Stimulated activated CD8-positive, alpha-beta memory T cell treated with anti-CD3 and anti-CD28 coated beads, Interleukin-15, amount 100 ng/mL, for 24 hours (primary cell): ENCODE measurements at places on chromosomes 7 and 10.
A peak's percentile ranks its signal among the peaks of the same experiment; 100 is the strongest.

DNA sequence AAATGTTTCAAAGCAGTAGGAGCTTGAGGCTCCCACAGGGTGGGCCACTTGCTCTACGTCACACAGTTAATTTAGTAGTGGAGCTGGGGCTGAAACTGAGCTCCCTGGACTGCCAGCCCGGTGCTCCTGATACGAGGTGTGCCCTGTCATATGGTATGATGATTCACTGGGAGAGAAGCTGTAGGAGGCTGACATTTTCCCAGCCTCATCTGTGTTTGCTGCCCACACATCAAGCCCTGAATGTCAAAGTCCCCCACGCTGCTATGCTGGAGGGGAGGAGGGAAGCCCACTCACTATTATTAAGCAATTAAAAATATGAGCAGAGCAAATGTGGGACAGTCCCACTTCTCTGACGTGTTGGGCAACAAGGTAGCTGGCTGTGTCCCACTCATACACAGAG lies 81.2 kb upstream of the SORCS3 start:
- no peak for DNase-seq

GRCh38 chr10:128123846-128124245 lies 2.4 kb downstream of the MKI67 start:
- no peak for DNase-seq

DNA sequence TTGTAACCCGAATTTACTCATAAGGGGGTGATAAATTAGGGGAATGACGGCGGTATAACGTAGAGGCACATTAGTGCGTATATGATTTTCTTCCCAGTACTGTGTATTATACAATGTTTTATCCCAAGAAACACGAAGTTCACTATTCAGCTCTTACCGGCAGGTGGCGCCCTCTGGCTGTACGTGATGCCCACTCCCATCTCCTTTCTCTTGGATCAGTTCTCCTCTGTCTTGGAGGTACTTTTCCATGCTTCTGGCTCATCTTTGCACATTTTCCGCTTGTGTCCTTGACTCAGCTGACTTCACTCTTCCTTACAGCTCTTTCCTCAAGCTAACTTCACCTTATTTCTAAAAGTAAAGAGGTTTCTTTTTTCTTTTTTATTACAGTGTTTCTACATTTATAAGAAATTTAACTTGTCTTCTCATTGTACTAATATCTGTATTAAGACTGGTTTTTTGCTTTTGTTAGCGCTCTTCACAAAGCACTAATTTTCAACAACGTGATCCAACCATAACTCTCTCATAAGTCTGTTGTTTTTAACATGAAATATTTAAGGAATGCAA lies 21.3 kb downstream of the TMEM176B start:
- DNase-seq: peak; percentile 59

- DNase-seq: no peak
Measured at GRCh38 chr7:141698247-141699015, 3.5 kb downstream of the DENND11 start.

- no peak for DNase-seq
Measured at GRCh38 chr10:93299195-93299594, 182.9 kb downstream of the MYOF start.

DNA sequence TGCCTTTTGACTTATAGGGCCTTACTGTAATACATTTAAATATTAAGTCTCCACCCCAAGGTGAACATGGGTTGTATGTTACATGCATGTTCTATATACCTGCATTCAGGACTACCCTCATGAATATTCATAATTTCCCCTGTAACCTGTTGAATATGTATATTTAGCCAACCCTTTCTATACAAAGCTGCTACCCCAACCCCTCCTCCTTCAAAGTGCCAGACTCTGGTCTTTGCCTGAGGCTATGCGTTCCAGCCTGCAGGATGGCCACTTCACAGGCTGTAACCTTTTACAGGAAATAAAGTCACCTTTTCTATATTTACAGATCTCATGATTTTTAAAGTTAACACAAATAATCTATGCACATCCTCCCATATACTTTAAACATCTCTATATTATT lies 10.1 kb upstream of the UNC5B start:
- DNase-seq: no peak

DNA sequence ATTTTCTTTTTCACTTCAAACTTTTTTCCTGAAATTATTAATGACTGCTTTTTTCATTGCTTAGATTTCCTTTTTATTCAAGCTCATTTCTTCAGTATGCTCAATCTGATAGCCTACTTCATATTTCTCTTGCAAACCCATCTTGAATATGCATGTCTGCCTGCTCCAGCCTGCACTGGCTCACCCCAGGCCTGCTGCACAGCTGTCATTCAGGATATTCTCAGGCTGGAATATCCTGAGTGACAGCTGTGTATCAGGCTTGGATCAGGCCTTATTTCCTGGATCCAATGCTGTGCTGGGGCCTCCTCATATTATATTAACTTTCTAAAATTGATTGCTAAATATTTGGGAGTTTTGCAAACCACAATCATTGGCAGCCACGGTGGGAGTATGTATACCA lies 120.2 kb upstream of the TNS3 start:
- DNase-seq: no peak

DNA sequence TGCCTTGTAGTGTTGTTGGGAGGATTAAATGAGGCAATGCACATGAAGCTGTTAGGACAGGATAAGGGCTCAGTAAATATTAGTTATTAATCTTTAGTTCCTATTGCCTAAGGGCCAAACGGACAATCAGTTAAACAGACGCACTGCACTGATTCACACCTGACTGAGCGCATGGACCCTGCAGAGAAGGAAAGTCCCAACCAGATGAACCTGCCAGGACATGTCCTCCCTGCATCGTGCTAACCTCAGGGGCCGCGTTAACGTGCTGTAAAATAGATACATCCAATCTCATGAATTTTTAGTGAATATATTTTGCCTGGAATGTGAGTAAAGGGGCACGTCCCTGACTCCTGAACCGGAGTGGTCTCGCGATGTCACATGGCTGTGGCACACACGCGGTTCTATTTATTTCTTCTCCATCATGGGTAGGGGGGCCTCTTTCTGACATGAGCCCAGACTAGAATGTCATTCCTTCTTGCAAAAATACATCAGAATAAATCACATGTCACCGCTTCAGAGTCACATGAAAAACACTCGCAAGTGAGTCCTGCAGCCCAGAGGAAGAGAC lies 12.3 kb downstream of the ADARB2 start:
- DNase-seq: no peak

- DNase-seq: no peak
Measured at GRCh38 chr7:136002802-136003201, 25.6 kb upstream of the MTPN start.

DNA sequence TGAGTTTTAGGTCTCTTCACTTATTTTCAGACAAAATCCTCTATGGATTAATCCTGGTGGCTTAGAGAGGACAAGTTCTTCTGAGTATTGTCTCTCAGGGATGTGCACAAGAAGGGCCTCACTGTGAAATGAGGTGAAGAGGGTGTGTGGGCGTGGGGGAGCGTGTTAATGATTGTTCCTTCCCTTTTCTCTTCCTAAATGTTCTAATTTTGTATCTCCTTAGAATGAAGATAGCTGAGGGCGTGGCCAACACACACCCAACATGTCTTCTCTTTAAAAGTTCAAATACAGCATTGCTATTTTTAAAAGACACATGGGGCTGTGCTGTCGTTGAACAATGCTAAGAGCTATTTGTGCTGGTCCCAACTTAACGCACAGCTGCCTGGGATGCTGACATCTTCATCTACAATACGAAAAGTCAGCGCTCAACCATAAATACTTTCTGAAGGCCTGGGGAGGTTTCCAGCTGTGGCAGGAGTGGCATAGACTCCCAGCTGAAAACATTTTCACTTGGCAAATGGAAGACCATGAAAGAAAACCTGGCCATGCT lies 135.9 kb downstream of the JCAD start:
- DNase-seq: no peak

- no peak for DNase-seq
Measured at GRCh38 chr7:99109108-99110051, 34.5 kb downstream of the SMURF1 start.

DNA sequence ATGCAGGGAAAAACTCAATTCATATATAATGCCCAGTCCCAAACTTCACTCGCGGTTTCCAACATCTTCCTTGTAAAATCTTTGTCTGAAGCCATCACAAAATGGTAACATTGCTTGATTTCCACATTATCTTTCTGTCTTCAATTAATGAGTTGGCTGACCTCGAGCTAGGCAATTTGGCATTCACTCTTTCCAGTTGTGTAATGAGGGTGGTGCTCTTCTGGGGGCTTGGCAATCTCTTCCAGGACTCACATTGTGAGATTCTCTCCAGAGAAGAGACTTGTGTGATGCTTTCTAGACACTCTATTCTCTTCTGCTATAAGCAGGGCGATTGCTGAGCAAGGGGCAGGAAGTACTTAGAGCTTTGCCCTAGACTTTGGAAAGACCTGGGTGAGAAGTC lies 179.5 kb downstream of the JCAD start:
- no peak for DNase-seq

DNA sequence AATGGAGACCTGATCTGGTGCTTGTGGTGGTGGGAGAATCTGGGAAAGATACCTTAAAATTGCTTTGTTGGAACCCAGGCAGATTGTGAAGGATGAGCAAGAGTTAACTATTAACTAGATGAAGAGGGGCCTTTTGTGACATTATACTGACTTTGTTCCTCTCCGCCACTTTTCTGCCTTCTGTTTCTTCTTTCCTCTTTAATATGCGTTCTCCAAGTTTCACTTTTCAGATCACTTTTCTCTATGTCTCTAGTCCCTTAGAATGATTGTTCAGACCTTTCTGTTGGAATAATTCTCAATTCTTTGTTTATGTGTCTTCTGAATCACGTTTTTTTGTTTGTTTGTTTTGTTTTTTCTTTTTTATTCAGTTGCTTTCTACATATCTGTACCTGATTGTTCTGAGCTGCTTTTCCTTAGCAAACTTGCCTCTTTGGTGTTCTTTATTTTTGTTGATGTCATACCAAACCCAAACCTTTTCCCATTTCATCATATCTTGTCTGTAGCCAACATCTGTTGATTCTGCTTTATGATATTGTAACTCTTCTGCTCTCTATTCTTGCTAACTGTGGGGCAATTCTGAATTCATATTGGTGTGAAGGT lies 2.8 kb downstream of the BMPR1A start:
- no peak for DNase-seq

DNA sequence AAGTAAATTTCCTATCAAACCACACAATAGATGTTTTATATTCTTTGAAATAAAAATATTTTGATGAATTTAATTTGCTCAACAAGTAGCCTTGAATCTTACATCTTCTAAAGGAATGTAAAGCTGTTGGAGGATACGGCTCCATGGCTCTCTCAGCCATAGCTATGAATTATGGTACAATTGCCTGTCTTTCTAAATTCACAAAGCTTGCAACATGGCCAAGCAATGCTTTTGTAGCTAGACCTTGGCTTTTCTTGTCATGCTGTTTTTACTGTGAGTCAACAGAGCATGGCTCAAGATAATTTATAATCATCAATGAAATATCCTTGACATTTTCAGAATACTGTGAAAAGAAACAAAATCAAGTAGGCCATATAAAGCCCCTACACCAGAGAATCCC lies 286.7 kb downstream of the CACNA2D1 start:
- no peak for DNase-seq
